MV-4-11 (cell line): ENCODE measurements at places on chromosomes 7 and 10.

DNA sequence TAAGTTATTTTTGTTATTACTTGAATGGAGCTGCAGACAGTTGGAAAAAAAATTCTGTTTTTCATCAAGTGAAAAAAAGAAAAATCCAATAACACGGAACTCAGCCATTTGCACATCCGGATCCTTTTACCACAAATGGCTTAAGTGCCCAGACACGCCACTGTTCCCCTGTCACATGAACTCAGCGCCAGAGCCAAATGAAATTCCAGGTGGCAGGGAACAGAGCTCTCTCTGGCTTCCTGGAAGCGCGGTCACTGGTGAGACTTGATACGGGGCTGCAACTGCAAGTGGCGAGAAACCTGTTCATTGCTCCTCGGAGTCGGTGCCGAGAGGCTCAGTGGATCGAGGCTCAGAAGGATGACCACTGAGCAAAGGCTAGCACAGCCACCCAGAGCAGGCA lies 60.8 kb upstream of the NPTX2 start:
- DNase-seq = no peak

DNA sequence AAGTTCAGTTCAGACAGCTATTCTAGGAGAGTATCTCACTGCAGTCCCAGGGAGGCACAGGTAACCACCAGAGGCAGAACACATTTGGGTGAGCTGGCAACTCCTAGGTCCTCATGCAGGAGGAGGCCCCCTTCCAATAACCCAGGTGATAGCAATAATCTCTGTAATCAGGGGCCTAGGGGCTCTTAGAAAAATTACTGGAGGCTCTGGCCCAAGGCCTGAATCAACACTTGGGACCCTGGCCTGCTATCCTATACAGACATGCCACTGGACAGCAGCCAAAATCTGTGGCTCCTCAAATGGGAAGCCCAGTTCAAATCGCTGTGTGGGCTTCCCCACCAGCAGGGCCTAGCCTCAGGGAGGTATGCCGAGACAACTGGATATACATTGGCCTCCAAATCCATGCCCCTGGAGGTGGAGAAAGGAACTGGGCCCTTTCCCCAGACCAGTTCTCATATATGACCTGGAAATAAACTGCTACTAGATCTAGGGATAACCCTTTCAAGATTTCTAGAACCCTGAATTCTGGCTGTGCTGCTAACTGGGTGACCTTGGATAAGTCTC lies 1.6 kb downstream of the AVPI1 start:
- DNase-seq = no peak

DNA sequence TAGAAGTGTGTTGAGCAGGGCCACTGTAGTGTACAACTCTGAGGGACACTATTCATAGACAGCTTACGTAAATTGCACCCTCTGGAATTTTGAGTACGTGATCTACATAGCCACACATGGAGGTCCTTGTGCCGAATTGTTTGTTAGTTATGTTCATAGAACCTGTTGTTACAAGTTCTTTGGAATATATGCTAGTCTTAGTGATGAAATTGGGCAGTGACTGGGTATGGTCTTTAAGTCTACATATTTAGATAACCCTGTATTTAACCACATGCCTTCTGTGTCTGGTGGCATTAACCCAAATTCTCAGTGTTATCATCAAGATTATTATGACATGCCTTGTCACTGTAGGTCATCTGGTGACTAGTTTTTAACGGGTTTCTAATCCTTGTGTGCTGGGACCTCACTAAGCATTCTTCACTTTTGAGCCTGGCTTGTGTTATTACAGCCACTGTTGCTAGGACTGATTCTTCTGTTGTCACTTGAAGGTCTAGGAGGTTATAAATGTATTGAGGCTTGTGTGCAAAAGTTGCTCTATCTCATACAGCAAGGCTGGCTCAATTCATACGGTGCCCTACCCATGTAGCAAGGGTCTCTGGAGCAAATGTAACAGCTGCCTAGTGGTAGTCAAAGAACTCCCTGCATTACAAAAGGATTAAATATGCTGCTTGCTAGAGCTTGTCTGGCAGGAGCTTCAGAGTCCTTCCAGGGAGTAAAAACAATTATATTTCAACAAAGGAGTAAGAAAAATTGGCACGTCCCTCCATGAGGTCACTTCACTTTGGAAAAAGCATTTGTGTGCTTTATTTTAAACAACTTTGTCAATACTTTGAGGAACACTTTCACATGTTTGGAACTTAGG lies 65.4 kb downstream of the CDK14 start:
- no peak for DNase-seq

DNA sequence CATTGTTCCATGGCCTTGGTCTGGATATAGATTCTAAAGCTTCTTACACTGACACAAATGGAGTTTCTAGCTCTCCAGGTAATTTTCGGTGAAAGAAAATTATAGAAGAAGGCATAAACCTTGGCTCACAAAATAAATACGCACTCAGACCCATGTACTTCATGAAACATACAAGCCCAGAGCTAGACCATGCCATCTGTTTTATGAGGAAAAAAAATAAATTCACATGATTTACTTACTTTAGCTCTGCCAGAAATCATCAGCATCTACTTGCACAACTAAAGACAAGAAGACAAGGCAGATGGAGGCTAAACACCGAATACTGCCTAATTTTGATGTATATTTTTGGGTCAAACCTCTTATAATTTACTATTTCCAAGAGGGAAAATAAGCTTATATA lies 197.4 kb upstream of the KLF14 start:
- no peak for DNase-seq

DNA sequence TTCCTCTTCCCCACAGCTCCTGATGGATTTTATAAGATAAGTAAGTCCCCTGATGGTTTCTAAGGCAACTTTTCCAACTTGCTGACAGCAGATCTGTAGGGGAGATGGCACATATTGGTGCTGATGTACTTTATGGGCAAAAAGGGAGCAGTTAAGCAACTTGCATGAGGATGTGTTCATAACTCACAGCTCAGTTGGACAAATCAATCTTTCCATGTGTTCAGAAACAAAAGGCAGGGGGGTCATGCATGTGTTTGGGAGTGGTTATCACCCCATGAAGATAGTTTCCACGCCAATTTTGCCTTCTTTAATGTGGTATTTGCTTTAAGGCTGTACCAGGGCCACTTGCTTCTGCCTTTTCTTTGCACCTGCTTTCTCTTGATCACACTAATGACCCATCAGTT lies 6.1 kb downstream of the RBM20 start:
- DNase-seq = no peak

GRCh38 chr10:116168329-116168728 lies 104.7 kb downstream of the GFRA1 start:
- DNase-seq = no peak

- DNase-seq = no peak
These were observed 292.5 kb upstream of the SEMA3C start for GRCh38 chr7:81211204-81211933.

DNA sequence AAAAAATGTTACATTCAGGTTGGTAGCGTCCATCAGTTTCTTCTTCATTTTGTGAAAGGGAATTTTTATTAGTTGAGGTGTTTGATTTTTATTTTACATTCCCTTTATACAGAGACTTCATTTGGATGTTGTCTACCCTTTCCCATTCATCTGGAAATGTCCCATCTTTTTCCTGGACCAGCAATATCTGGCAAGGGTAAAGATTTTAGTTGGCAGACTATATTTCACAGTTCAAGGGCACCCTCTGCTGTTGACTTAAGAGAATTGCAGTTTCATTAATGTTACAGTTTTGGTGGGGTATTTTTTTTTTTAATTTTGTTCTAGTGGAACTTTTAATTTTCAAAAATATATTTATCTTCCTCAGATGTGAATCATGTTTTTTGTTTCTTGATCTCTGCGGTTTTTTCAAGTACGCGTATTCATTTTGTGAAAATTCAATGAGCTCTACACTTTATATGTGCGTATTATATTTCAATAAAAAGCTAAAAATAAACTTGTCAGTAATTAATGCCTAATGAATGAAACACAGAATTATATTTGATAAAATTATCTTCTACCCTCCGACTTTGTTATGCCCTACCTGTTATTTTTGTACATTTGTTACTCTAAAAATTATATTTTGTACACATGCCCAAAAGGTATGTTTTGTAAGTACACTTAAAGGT lies 97.9 kb upstream of the KLF14 start:
- no peak for DNase-seq

- DNase-seq = peak; percentile 93
These were observed at the start of gene TRIM4 for GRCh38 chr7:99918959-99919813. TSS of gene TRIM4 (minus strand) at chr7:99919530. CDS start at chr7:99919401, 129 bp downstream.

GRCh38 chr7:45682836-45683555 lies 108.8 kb downstream of the ADCY1 start:
- DNase-seq = no peak

GRCh38 chr7:93148144-93148543 lies at the start of gene SAMD9L:
TSS of gene SAMD9L (minus strand) at chr7:93148385. CDS start at chr7:93135971, 12,414 bp downstream.
- DNase-seq = peak; percentile 69

GRCh38 chr7:102096012-102096332 lies 190.7 kb upstream of the SH2B2 start:
- DNase-seq = no peak

- DNase-seq = peak; percentile 44
These were observed 648.5 kb upstream of the LRRN3 start for GRCh38 chr7:110442381-110442837.
